ENCODE measurements at places on chromosomes 12 and 14. TPM values are rescaled to one million over a fixed set of nuclear protein-coding genes. Genes with fewer than 3 reads are reported as not detected.

GRCh38 chr12:71158361-71158882 is 623 bp upstream of the TSPAN8 start:
- H3K27me3 ChIP-seq = no peaks in the 10 kb centered on the region
- no peak overlapping the region for H3K4me3 ChIP-seq
- H3K27ac ChIP-seq = no peak overlapping the region
- no peak for DNase-seq
- H3K4me1 ChIP-seq = no peaks in the 10 kb centered on the region

GRCh38 chr14:101823511-101824120 is 62.1 kb downstream of the PPP2R5C start:
- H3K27ac ChIP-seq = no peak overlapping the region
- peaks cover 3% of the 10 kb centered on the region for H3K36me3 ChIP-seq
- no peak for DNase-seq

GRCh38 chr12:5395443-5396271 is 36.3 kb upstream of the NTF3 start:
- no peaks in the 10 kb centered on the region for H3K36me3 ChIP-seq
- no peaks in the 10 kb centered on the region for H3K4me1 ChIP-seq
- no peak overlapping the region for H3K27ac ChIP-seq
- H3K4me3 ChIP-seq = no peak overlapping the region

GRCh38 chr12:68971404-68971803 is 38.4 kb upstream of the CPM start:
- H3K4me3 ChIP-seq = no peak overlapping the region
- H3K27me3 ChIP-seq = no peaks in the 10 kb centered on the region
- peaks cover 6% of the 10 kb centered on the region for H3K4me1 ChIP-seq
- DNase-seq = peak; percentile 82
- H3K27ac ChIP-seq = no peak overlapping the region
- no peaks in the 10 kb centered on the region for H3K36me3 ChIP-seq

GRCh38 chr12:1932264-1932777 is 13.9 kb upstream of the CACNA2D4 start:
- peaks cover 20% of the 10 kb centered on the region for H3K4me1 ChIP-seq
- no peak overlapping the region for H3K27ac ChIP-seq
- H3K4me3 ChIP-seq = no peak overlapping the region
- DNase-seq = no peak
- H3K27me3 ChIP-seq = peaks cover 22% of the 10 kb centered on the region

GRCh38 chr12:26212988-26213387 is 17.6 kb downstream of the SSPN start:
- no peak overlapping the region for H3K4me3 ChIP-seq
- H3K36me3 ChIP-seq = no peaks in the 10 kb centered on the region
- H3K4me1 ChIP-seq = no peaks in the 10 kb centered on the region
- no peak for DNase-seq
- no peaks in the 10 kb centered on the region for H3K27me3 ChIP-seq

- no peak for DNase-seq
- peaks cover 2% of the 10 kb centered on the region for H3K27me3 ChIP-seq
- H3K4me3 ChIP-seq = no peak overlapping the region
These were observed 55.7 kb downstream of the GALNT8 start for GRCh38 chr12:4775936-4776335.

DNA sequence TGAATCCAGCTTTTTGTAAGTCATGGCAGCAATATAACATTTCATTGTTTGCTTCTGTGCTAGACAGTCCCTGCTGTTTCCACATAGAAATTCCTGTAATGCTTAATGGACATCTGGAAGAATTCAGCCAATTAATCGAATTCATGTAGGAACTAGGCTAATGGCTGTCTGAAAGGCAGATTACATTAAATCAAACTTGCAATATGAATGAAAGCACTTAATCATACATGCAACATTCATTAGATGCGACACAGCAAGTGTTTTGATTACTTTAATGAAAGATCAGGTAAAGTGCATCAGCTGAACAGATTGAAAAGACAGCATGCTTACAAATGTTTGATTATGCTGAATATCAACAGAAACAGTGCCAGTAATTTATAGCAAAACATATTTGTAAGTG is 24.1 kb upstream of the INSM2 start:
- H3K27me3 ChIP-seq = no peaks in the 10 kb centered on the region
- no peaks in the 10 kb centered on the region for H3K36me3 ChIP-seq
- H3K4me3 ChIP-seq = no peak overlapping the region
- no peak overlapping the region for H3K27ac ChIP-seq

Gene PTPRR
- total RNA-seq = 0.18 TPM

Gene LAG3
- not detected for total RNA-seq

Gene SMIM41
- not detected for total RNA-seq

Data from IMR-90 (cell line).